ENCODE measurements at places on chromosomes 7 and 10.

- DNase-seq = no peak
Observed at GRCh38 chr10:20474064-20474463, 423.0 kb downstream of the NEBL start.

- no peak for DNase-seq
Observed at GRCh38 chr10:77015360-77015759, 622.2 kb downstream of the KCNMA1 start.

DNA sequence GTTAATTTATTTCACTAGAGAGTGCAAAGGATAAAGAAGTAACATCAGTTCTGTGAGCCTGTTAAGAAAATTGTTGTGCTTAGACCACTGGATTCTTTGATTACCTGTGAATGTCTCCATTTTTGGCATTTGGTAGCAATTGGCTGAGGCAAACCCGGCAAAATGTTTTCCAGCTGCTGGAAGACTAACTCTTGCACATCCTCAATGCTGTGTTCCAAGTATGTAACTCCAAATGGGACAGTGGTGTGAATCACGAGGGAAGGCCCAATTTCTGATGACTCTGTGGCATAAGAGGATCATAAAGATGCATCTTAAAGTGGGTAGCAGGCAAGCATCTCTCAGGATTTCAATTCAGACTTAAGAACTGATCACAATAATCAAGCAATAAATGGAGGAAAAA lies 268.8 kb downstream of the RNLS start:
- DNase-seq = no peak

DNA sequence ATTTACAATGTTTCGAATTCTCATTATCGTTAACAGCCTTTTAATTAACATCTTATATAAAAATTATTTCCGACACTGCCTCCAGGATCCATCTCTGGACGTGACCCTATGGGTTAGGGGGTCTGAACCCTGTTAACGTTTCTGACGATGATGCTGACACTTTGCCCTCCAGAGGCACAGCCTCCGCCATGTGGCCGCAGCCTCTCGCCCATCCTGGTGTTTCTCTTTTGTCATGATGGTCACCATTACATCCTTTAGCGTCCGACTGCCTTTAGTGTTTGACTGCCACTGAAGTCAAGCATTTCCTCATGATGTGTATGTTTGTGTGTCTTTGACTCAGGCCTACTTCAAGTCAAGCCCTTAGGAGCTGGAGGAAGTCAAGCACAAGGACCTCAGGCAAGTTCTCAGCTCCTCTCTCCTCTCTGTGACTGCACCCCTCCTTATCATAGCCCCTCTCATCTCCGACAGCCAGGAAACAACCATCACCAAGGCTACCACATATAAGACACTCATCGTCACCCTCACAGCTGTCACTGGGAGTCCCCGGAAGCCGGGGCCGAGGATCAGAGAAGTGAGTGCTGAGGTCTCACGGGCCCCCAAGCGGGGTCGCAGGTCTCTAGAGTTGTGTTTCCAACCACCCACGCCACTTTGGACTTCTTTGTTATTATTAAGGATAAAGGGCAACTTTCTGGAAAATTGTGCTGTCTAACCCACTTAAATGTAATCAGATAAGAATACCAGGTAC lies 96.1 kb upstream of the PPP2R2D start:
- DNase-seq = no peak

DNA sequence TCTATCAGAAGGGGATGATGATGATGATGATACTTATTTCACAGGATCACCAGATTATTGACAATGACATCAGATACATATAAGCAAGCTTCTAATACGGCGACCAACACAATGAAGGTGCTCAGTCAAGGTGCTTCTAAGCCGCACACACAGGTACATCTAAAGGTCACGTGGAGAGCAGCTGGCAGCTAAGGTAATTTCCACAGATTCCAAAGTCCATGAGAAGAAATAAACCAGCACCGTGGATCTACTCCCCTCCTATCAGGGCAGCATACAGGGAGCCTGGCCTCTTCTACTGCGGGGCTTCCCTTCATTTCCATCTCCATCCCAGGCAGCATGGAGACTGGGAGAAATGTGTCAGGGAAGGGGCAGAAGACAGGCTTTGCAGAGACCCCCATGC lies 37.5 kb downstream of the DENND11 start:
- DNase-seq = no peak

DNA sequence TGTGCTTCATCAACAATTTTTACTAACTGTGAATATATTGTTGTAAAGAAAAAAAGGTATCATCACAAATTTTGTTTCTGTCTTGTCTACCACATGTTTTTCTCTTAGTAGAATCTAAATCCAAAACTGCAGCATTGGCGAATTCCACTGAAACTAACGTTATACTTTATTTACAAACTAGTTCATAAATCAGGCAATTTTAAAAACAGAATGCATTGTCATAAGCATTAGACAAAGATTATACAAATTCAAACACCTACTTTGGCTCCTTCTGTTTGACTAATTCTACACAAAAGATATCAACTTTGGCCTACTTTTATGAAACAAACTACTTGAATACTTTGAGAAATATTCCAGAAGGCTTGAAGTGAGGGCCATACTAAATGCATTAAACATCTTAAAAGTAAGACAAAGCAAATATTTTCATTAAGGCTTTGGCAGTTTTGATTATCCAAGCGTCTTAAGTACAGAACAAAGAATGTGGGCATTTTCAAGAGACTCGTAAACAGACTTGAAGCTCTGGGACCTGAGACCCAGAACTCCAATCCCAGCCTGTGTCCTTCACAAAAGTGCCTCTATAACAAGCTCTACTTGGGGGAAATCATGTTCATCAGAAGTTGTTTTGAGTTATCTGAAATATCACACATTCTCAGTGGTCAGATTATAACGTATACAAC lies 81.0 kb downstream of the CPVL start:
- no peak for DNase-seq

DNA sequence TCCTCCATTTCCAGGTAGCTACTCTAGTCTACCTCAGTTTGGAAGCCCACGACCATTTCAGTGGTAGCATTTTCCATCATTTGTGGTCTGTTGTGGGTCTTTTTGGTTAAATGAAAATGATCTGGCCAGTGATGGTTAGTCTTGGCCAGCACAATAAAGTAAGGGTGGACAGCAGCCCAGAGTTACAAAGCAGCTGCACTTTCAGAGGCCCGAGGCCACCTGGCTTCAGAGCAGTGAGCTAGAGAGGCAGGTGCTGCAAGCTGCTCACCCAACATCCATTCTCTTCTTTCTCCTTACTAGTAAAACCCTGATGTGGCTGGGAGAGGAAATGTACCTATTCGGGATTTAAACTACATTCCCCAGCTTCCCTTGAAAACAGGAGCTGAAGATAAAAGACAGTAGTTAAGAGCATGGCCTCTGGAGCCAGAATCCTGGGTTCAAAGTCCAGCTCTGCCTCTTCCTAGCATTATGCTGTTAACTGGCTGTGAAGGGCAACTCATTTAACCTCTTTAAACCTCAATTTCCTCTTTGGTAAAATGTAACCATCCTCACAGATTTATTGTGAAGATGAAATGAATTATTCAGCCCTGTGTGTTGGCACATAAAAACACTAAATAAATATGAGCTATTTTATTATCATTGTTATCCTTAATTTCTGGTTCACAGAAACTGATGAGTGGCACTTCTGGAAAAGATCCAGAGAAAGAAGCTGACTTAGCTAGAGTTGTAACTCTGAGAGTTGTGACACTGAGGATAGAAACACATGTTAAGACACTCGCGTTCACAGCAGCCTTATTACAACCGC lies 517.4 kb downstream of the PARD3 start:
- no peak for DNase-seq

GRCh38 chr10:6204063-6204340 lies 1.3 kb downstream of the PFKFB3 start:
- DNase-seq = no peak

- DNase-seq = no peak
Observed at GRCh38 chr7:106914018-106914607, 49.0 kb downstream of the PIK3CG start.

GRCh38 chr7:142800699-142801260 lies 30.0 kb downstream of the PRSS2 start:
- DNase-seq = no peak

GRCh38 chr10:49650724-49651034 lies 28.8 kb upstream of the C10orf53 start:
- DNase-seq = no peak

DNA sequence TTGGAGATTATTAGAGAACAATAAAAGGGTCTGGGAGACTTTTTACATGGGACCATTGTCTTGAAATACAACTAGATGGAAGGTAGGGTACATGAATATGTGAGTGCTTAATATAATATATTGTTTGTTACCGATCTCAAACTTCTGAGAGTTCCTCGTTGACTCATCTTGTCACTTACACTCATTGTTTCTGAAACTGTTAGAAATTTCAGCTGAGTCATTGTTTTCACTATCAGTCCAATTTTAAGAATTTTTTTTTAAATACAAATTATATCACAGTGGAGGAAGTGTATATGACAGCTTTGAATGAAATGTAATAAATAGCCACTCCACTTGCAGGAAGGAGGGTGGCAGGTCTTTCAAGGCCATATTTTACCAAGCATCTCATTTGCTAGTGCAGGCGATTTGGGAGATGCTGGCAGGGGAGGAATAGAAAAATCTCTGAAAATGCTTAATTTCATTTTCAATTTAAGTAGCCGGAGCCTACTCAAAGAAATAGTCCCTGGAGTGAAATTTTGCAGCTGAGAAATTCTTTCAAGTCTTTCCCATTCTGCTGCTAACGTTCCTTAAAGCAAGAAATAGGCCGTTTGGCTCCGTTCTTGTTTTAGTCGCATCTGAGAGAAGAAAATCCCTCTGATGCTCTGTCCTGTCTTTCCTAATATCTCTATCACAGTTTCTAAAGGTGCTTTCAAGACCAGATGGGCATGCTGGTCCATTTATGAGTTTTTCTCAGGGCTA lies 1404.2 kb upstream of the CELF2 start:
- peak; percentile 28 for DNase-seq

DNA sequence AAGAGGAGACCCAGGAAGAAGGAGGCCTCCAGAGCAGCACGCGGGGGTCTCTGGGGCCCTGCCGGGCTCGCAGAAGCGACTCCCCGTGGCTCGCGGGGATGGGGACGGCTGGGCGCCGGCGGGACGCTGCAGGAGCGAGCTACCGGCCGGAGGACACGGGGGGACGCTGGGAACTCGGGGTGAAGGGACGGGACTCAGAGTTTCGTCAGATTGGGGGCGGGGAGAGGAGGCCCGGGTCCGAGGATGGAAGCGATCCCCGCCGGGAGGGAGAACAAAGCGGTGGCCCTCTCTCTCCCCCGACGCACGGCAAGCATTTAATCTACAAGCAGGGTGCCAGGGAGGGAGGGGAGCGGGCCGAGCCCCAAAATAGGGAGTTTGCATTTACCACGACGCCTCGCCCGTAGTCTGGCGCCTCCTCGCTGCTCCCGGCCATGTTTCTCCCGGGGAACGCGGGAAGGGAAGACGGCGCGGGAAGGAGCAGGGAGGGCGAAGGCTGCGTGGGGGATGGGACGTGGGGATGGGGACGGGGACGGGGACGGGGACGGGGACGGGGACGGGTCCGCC lies at the start of gene PRTFDC1:
Gene PRTFDC1, minus strand, starts transcription at position 464 of the 564 bp plus-strand sequence. Its CDS starts 31 bp downstream, at position 433.
- peak; percentile 57 for DNase-seq

DNA sequence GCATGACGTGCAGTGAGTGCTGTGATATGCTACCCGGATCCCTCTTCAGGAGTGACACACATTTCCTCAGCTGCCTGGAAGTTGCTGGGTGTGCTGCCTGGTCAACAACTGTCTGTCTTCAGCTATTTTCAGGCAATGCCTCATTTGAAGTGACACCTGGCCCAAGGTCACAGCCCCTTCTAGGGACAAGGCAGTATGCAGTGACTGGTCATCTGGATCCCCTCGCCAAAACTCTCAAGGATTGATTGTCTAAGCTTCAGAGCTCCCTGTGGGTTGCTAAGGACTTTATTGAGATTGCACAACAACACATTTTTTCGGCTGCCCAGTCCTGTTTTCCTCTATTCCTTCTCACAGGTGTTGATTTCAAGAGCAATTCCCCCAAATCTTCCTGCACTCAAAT lies 108.8 kb downstream of the GNAI1 start:
- DNase-seq = no peak

DNA sequence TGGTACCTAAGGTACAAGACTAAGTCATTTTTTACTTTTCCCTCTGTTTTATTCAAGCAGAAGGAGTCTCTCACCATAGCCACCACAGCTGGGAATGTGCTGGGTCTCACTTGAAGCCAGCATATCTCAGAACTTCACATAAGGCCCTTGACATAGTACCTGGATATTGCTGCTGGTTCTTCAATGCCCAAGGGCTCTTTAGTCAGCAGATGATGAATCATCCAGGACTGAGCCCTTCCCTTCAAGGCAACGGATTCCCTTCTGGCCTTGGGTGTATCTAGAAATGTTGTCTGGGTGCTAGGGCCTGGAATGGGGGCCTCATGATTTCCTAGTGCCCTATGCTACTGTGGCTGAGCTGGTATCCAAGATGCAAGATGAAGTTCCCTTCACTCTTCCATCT lies 93.9 kb downstream of the ADCYAP1R1 start:
- no peak for DNase-seq

DNA sequence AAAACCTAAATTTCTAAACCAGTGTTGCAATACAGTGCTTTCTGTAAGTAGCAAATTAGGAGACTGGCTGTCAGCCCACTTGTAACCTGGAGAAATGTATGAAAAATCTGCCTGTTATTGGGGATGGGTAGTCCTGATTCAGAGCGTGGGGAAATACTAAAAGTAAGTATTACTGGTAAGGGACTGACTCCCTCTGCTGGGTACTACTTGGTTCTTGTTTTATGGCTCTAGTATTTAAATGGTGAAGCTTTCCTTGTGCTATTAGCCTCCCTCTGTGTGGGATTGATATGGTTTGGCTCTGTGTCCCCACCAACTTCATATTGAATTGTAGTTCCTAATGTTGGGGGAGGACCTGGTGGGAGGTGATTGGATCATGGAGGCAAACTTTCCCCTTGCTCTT lies 886.1 kb downstream of the SORCS1 start:
- DNase-seq = peak; percentile 13

DNA sequence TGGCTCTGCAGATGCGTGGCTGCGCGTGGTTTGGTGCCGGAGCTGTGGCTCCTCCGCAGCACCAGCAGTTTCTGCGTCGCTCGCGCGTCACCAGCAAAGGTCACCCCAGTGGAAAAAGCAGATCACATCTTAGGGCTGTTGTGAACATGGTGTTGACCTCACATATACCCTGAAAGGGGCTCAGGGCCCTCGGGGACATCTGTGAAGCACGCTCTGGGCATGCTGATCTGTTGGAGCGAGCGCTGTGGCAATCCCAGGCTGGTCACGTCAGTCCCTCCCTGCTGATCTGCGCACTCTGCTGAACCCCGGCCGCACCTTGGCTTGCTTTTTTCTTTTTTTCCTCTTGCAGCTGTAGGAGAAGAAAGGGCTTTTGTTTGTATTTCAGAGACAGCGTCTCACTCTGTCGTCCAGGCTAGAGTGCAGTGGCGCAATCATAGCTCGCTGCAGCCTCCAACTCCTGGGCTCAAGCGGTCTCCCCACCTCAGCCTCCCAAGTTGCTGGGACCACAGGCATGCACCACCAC lies 33.3 kb upstream of the AP5Z1 start:
- no peak for DNase-seq

DNA sequence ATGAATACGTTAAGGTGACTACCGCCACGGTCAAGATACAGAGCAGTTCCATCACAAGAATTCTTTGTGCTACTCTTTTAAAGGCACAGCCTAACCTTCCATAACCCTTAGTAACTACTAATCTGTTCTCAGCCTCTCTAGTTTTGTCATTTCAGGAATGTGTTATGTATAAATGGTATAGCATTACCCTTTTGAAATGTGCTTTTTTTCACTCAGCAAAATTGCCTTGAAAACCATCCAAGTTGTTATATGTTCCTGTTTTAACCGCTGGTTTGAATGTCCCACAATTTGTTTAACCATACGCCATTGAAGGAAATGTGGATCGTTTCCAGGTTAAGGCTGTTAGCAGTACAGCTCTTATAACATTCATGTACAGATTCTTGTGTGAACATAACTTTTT lies 32.0 kb downstream of the WAC start:
- peak; percentile 54 for DNase-seq
